D721Med (cell line): ENCODE measurements at places on chromosomes 5 and 9.
A peak's percentile ranks its signal among the peaks of the same experiment; 100 is the strongest.

DNA sequence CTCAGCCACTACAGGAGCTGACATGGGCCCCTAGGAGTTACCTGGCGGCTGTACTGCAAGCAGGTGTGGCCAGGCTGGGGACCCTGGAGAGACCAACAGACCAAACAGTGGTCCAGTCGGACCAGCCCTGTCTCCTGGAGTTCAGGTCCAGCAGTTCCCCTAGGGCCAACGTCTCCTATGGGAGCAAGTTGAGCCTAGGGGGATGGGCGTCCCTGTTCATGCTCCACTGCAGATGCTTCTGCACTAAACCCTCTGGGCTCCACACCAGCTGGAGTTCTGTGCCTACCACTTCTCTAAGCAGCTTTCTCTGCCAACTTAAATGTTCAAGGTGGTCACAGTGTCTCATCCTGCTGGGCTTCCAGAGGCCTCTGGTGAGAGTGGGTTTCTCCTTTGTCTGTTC lies 20.6 kb upstream of the OMD start:
- no peak for DNase-seq

- no peak for DNase-seq
Observed at GRCh38 chr5:3277590-3278196, 317.9 kb upstream of the IRX1 start.

DNA sequence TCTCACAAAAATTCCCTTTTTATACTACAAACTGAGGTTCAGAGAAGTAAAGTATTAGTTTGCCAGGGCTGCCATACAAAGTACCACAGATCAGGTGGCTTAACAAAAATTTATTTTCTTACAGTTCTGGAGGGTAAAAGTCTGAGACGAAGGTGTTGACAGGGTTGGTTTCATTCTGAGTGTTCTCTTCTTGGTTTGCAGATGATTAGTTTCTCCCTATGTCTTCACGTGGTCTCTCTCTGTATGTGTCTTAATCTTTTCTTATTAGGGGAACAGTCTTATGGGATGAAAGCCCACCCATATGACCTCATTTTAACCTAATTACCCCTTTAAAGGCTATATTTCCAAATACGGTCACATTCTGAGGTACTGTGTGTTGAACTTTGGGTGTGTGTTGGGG lies 274.2 kb downstream of the BRINP1 start:
- DNase-seq, result no peak

DNA sequence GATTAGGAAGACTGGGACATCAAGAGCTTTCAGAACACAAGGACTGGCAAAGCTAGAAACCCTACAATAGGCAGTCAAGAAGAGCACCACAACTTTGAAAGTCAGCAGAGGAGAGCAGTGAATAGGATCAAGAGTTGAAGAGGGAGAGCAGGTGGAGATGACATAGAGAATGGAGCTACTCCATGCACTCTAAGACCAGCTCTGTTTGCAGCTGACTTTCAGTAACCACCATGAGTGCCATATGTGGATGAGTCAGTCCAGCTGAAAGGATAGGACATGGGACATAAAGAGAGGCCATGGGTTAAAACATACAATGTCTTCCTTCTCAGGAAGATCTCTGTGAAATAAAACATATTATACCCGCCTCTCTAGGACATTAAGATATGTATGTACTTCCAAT lies 289.1 kb upstream of the KLF4 start:
- no peak for DNase-seq

DNA sequence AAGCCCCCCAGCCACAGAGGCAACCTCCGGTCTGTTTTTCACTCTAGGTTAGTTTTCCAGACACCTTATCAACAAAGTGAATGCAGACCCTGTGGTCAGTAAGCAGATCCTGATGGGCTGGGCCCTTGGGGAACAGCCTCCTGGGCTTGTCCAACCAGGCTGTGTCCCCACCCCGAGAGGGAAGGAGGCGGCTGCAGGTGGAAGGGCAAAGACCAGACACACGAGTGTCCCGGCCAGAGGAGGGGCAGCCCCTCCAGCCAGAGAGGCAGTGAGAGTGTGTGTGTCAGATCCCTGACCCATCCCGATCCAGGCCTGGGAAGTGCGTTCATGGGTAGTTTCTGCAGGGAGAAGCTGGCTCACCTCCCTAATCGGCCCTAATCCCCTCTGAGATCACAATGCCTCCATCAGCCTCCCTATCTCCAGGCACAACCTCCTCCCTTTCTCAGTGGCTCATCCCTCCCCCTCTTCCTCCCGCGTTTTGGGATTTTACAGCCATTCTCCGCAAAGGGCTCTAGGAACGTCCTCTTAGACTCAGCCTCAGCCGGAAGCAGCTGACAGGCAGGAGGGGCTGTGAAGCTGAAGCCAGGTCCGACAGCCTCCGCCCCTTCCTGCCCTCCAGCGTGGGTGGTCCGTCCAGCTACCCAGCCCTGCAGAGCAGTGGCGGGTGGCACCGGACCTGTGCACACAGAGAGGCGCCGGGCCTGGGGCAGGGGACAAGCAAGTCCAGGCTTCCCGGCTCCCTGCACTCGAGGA lies 9.7 kb downstream of the SLC12A7 start:
- DNase-seq, result peak; percentile 91

DNA sequence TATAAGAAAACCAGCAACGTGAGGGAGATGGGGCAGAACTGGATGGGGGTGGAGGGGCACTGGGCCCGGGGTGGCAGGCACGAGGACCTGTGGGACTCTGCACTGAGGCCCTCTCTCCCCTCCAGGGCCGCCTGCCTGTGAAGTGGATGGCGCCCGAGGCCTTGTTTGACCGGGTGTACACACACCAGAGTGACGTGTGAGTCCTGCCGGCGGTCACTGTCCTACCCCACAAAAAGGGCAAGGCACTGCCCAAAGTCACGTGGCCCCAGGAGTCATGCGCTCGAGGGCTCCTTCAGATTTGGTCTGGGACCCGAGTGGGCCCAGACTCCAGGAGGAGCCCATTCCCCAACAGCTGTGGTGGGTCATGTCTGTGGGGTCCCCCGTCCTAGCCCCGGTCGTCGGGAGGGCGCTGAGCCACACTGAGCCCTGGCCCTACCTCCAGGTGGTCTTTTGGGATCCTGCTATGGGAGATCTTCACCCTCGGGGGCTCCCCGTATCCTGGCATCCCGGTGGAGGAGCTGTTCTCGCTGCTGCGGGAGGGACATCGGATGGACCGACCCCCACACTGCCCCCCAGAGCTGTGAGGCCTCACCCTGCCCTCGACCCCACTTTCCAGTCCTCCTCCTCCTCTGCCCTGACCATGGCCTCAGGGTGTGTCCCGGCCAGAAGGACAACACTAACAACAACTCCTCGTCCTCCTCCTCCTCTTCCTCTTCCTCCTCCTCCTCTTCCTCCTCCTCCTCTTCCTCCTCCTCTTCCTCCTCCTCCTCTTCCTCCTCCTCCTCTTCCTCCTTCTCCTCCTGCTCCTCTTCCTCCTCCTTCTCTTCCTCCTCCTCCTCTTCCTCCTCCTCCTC lies 9.7 kb downstream of the FGFR4 start:
- DNase-seq, result no peak

- no peak for DNase-seq
Observed at GRCh38 chr9:112753725-112754124, 3.2 kb downstream of the SNX30 start.

DNA sequence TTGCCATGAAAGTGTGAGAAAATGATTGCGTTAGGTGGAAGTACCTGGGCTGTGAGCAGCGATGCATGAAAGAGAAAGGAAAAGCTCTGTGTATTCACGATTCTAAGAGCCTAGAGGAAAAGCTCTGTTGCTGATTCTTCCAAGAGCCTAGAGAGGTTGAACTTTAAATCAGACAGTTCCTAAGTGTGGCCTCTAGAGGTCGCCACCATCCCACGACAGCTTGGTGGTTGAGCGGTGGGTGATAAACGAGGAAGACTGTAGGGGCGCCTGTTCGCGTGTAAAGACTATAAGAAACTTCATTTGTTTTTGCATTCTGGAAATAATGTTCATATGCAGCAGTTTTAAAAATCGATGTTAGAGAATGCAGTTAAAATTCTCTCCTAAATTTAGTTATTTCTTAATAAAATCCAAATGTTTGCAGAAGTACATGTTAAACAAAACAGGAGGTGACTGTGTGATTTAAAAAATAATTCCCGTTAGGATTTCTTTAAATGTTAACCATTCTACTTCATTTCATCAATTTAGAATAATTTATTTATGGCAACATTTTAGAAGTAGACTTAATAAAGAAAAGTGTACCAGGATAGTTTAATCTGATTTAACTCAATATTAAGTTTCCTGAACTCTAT lies 107.7 kb downstream of the TENT4A start:
- DNase-seq, result peak; percentile 62

GRCh38 chr9:101354143-101354764 lies 30.6 kb downstream of the BAAT start:
- DNase-seq, result no peak

GRCh38 chr5:14869668-14870164 lies 1.9 kb downstream of the ANKH start:
- DNase-seq, result no peak

- DNase-seq, result no peak
Observed at GRCh38 chr5:80487444-80487828, 464 bp upstream of the FAM151B start.

GRCh38 chr9:2340046-2340760 lies 281.4 kb upstream of the VLDLR start:
- no peak for DNase-seq

GRCh38 chr9:91659529-91660495 lies 236.2 kb upstream of the NFIL3 start:
- no peak for DNase-seq

DNA sequence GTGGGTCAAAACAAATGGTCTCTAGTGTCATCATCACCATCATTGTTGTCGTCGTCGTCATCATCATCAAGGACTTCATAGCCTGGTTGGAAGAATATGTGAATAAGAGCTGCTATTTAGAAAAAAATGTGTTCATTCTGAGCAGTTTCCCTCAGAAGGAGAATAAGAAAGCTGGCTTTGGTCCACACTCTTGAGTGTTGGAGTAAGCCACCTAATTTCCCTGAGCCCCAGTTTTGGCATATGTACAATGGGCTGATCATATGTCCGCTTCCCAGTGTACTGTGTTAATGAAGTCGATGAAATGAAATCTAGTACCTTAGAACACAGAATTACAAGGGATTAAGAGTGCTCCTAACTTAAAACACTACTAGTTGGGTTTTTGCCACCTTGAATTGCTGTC lies 545.5 kb downstream of the CCDC171 start:
- no peak for DNase-seq

GRCh38 chr9:104971511-104971910 lies 43.6 kb upstream of the ABCA1 start:
- DNase-seq, result no peak

GRCh38 chr5:9766581-9766980 lies 136.4 kb upstream of the TAS2R1 start:
- DNase-seq, result no peak

- DNase-seq, result no peak
Observed at GRCh38 chr5:62043289-62044280, 262.4 kb upstream of the KIF2A start.

DNA sequence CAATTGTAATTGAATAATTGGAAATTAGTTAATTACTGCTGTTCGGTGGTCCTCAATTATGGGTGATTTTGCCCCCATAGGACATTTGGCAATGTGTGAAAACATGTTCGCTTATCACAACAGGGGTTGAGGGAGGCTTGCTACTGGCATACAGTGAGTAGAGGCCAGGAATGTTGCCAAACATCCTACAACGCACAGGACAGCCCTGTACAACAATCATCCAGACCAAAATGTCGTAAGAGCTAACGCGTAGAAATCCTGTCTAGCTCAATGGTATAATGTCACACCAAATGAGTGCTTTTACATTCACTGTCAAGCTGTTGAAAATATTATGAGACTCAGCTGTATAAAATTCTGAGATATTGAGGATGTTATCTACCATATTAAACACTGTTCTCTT lies 464.4 kb upstream of the TUSC1 start:
- no peak for DNase-seq

GRCh38 chr5:175687231-175687701 lies 29.4 kb downstream of the HRH2 start:
- DNase-seq, result no peak

DNA sequence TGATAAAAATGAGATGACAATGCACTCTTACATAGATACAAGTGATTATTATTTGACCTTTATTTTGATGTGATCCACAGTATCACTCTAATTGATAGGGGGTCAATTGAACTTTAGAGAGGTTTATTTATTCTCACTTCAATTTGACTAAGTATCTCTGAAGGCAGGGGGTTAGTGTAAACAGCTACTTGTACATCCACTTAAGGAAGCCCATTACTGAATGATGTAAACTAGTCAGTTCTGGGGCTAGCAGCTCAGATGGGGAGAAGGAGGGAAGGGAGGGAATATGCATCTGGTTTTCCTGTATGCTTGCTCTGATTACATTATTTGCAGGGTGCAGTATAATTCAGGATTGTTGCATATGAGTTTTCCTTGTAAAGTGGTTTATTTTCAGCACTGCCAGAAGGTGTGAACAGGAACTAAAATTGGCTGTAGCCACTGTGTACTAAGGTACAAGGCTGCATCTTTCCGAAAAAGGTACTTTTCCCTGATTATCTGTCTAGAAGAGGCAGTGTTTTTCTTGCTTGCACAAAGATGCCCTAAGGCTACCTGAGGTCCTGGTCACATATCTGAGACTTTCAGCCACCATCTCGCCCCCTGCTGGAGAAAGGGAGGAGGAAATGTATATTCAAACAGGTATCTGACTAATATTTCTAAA lies 51.2 kb downstream of the MRPS27 start:
- DNase-seq, result no peak

DNA sequence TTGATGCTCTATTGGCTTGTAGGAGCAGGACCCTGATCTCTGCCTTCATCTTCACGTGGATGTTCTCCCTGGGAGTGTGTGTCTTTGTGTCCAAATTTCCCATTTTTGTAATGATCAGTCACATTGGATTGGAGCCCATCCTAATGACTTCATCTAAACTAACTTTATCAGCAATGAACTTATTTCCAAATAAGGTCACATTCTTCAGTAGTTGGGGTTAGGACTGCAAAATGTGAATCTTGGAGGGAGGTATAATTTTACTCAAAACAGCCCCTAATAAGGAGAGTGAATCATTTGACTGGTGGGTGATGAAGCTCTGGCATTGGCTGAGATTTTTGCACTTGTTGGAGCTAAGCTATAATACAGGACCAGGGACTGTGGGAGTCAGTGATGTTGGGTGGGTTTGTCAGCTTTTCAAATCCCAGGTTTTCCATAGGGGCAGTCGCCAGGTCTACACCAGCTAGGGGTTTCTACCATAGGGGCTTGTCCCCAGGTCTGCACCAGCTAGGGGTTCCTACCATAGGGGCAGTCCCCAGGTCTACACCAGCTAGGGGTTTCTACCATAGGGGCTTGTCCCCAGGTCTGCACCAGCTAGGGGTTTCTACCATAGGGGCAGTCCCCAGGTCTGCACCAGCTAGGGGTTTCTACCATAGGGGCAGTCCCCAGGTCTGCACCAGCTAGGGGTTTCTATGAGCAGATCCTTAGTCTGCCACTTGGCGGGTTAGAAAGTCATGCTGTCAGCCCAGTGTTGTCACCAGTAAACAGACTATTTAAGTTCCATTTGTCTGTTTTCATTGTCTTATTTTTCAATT lies 382.6 kb upstream of the DAP start:
- DNase-seq, result no peak

GRCh38 chr9:120891245-120891883 lies 14.4 kb upstream of the PHF19 start:
- DNase-seq, result no peak

GRCh38 chr5:39146831-39147540 lies 72.4 kb downstream of the FYB1 start:
- DNase-seq, result no peak
